ENCODE measurements at places on chromosomes 12 and 14. TPM values are rescaled to one million over a fixed set of nuclear protein-coding genes. Genes with fewer than 3 reads are reported as not detected.

Gene FAM181A
- total RNA-seq, result not detected

Gene AQP5
- not detected for total RNA-seq

Gene NPFF
- not detected for total RNA-seq

Gene KDM5A
- total RNA-seq, result 58.3 TPM

Gene IAPP
- not detected for total RNA-seq

Gene DPF3
- 1.1 TPM for total RNA-seq

Gene PAPLN
- total RNA-seq, result 0.36 TPM

Gene CEBPE
- 0.45 TPM for total RNA-seq

Gene KITLG
- total RNA-seq, result not detected

Gene SERPINA1
- total RNA-seq, result 1.1 TPM

Gene DAO
- not detected for total RNA-seq

Gene RNASE11
- not detected for total RNA-seq

Gene KRT82
- total RNA-seq, result not detected

Gene SLC39A2
- total RNA-seq, result 0.36 TPM

Gene CLEC2A
- total RNA-seq, result not detected

Gene VDR
- 55.8 TPM for total RNA-seq

Gene TAS2R14
- 0.64 TPM for total RNA-seq

Gene WNT1
- not detected for total RNA-seq

Gene CATSPERB
- 0.18 TPM for total RNA-seq

Gene NANOG
- not detected for total RNA-seq

Gene APOLD1
- 3.1 TPM for total RNA-seq
